ENCODE measurements at places on chromosomes 1 and 21.
A peak's percentile ranks its signal among the peaks of the same experiment; 100 is the strongest.

DNA sequence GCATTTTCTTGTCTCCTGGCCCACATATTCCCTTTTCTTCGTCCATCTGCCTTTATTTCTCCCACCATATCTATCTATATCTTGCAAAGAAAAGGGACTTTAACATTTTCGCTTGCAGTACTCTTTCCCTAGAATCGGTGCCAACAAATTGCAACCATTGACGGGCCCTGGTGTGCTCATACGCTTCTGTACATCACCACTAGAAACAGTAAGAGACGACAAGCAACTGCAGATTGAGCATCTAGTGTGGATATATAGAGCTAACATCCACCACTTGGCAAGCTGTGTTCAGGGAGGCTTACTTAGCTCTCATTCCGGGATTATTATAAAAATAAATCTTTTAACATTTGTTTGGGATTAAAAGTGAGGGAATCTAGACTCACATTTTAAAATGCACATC, 230.8 kb upstream of the PKN2 start:
- no peak for DNase-seq

DNA sequence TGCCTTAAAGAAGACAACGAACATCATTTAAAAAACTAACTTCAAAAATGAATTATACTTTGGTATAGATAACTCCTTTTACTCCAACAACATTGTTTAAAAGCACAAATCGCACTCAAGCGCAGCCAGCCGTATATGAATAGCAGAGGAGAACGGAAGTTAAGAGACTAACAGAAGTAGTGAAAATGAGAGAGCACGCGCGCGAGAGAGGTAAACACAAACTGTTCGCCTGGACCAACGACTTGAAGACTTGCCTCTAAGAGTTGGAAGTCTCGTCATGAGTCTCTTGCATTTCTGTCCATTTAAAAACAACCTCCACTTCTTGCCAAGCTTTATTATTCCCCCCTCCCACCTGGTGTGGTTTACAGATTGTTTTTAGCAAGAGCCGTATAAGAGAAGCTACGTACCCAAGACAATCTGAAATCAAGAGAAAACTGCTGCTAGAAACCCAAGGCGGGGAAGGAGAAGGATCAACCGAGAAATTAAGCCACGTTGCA, 479 bp downstream of the SELENOF start:
- peak; percentile 29 for DNase-seq

GRCh38 chr1:180186831-180187230, 32.2 kb downstream of the QSOX1 start:
- DNase-seq = no peak

DNA sequence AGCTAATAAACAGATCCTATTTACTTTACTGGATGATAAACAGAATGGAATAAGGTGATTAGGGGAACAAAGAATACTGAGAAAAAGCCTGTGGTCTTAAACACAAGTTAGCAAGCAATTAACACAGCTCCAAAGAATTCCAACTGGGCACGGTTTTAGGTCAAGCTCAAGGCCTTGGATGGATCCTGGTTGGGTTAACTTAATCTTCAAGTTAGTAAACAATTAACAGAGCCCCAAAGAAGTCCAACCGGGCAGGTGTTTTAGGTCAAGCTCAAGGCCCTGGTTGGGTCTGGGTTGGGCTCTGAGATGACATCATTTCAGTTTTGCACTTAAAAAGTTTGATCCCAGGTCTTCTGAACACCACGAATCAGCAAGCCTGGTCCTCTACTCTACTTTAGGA, 1086.3 kb upstream of the TMPRSS15 start:
- no peak for DNase-seq

- no peak for DNase-seq
Measured at GRCh38 chr1:29474274-29475244, 238.2 kb downstream of the PTPRU start.

- DNase-seq = no peak
Measured at GRCh38 chr1:145926686-145927062, 610 bp downstream of the RBM8A start.
